ENCODE measurements at places on chromosomes 16 and 17.

DNA sequence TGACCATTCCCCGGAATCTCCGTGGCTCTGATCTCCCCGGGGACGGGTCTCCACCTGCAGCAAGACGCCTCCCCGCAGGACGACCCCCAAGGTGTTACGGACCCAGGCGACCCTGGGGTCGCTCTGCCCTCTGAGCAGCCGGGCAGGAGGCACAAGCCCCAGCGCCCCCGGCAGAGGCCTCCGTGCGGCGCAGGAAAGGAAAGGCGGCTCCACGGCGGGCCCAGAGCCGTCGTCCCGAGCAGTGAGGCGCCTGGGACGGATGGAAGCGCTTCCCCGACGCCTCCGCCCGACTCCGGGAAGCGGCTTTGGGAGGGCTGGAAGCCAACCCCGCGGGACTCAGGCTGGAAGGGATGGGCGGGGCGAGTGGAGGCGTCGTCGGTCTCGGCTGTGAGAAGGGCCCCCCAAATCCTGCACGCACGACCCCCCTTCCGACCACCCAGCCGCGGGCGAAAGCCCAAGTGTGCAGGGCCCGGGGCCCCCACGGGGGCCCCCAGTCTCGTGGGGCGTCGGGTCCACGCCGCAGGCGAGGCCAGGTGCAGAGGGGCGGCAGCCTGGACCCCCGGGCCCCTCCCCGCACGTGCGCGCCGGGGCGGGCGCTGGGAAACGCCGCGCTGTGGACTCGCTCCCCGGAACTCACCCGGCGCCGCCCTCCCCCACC, 32.7 kb upstream of the RPH3AL start:
- no peak for DNase-seq

DNA sequence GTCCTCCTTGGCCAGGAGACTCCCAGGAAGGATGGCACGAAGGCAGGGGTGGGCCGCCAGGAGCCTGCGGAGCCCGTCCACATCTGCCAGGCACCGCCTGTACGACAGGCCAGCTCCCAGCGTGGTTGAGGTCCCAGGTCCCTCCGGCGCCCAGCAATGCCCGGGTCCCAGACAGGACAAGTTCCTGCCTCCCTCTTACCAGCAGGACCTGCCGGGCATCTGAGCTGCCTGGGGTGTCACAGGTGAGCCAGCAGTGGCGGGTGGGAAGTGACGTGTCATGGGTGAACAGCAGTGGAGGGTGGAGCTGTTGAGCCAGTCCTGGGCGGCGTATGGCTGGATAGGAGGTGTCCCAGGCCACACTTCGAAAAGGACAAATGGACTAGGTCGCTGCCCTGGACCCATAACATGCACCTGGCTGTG, 15.7 kb upstream of the BAHCC1 start:
- DNase-seq, result peak; percentile 75

GRCh38 chr16:61549327-61549726, 486.9 kb downstream of the CDH8 start:
- DNase-seq, result no peak

- no peak for DNase-seq
Observed at GRCh38 chr17:40515011-40515410, 13.6 kb upstream of the TNS4 start.

DNA sequence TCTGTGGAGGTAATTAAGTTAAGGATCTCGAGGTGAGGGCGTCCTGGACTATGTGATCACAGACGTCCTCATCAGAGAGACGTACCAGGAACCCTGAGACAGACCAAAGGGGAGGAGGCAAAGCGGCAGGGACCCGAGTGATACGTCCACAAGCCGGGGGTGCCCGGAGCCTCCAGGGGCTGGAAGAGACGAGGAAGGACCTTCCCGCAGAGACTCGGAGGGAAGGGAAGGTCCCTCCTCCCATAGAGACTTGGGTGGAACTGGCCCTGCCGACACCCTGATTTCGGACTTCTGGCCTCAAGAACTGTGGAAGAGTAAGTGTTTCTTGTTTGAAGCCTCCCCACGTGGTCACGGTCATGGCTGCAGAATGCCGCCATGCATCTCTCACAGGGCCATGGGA, 30.8 kb downstream of the LMF1 start:
- no peak for DNase-seq

DNA sequence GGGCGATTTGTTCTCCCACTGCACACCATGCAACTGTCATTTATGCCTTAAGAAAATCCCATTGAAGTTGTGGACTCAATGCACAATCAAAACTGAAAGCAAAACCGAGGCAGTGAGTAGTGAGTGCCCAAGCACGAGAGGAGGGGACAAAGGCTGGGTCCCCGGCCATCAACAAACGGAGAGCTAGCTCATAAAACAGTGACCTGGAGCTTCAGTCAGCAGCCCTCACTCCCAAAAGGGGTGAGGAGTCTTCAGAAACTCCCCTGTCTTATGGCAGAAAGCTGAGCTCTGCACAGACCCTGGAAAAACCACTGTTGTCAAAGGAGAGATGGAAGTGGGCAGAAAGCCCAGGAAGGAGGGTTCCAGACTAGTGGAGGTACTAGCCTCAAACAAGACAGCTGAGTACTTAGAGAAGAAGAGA, 96.9 kb downstream of the ADCY9 start:
- DNase-seq, result no peak

DNA sequence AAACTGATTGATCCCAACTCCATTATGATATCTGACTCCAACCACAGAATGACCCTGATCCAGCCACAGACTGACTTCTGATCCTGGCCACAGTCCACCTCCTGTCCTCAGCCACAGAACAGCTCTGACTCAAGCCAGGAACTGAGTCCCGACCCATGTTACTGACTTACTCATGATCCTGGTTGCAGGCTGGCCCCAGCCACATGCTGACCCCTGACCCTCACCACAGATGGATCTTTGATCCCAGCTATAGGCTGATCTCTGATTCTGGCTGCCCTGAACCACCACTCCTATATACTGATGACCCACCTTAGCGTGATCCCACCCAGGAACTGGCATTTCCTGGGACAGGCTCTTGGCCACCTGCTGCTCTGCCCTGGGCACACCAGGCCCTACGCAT, 32.2 kb upstream of the IL21R start:
- no peak for DNase-seq

GRCh38 chr17:7208754-7209460, 10.7 kb downstream of the DLG4 start:
- DNase-seq, result no peak

Measured in DMS153 (cell line).